ENCODE measurements at places on chromosomes 4 and X.

GRCh38 chr4:176413171-176413570 is 93.4 kb downstream of the SPCS3 start:
- DNase-seq, result no peak

DNA sequence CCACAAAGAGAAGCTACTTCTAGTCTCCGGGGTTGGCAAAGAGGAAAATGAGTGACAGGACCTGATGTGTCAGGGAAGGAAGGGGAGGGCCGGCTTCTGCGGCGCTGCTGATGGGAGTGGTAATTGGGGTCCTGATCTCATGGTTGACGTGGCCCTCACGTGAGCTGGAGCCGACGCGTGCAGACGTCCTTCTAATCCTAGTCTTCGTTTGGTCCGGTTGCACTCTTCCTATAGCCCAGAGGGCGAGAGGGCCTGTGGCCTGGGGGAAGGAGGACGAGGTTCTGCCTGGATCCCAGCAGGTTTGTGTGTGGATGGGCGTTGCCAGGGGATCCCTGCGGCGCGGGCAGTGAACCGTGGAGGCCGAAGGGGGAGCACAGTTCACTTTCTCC is at the start of gene ARMCX1:
TSS of gene ARMCX1 (plus strand) at position 186 of the 389 bp plus-strand sequence. CDS start 2,384 bp downstream, outside the sequence.
- peak; percentile 17 for DNase-seq

GRCh38 chr4:128565565-128566186 is 243.8 kb upstream of the JADE1 start:
- no peak for DNase-seq

- DNase-seq, result no peak
These were observed 59.3 kb downstream of the ELOVL6 start for GRCh38 chr4:110139111-110139510.

DNA sequence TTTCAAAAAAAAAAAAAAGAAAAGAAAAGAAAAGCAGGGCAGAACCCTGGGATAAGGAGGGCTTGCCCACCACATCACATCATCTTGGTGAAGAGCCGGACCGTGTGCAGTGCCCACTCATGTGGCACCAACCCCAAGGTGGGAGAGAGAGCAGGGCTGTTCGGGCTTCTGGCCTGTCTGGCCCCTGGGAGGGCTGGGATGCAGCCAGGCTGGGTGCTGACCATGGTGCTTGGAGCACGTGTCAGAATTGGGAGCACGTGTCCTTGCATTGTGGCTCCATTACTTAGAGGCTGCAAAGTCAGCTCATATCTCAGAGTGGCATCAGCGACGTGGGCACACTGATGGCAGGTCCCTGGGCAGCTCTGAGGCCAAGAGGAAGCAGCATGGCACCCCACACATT is 100.9 kb upstream of the AFAP1 start:
- DNase-seq, result no peak

DNA sequence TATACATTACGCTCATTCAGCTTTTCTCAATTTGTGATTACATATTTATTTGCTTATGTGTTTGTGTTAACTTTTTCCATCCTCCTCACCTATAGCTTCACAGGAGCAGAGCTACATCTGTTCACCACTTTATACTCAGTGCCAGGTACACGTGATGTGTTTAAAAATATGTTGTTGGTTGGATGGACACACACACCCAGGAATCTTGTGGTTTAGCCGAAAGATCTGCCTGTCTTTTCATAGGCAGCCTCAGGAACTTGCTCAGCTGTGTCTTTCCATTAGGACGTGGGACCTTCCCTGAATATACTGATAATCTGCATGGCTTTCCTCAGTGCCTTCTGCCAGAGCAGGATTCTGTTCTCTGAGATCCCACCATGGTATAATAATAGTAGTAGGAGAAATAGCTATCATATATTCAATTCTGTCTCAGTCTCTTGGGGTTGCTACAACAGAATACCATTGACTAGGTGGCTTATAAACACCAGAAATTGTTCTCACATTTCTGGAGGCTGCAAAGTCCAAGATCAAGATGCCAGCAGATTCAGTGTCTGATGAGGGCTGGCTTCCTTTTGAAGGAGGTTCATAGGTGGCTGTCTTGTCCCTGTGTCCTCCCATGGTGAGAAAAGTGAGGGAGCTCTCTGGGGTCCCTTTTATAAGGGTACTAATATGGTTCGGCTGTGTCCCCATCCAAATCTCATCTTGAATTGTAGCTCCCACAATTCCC is 50.0 kb upstream of the SOD3 start:
- no peak for DNase-seq

- DNase-seq, result no peak
These were observed 79.6 kb downstream of the CENPC start for GRCh38 chr4:67465763-67466052.

GRCh38 chr4:85728464-85728863 is 253.5 kb downstream of the ARHGAP24 start:
- DNase-seq, result no peak

GRCh38 chrX:54171527-54172250 is 11.4 kb downstream of the FAM120C start:
- DNase-seq, result no peak

- no peak for DNase-seq
These were observed at the start of gene HTATSF1 for GRCh38 chrX:136497556-136498052. TSS of gene HTATSF1 (plus strand) at chrX:136497592. CDS start at chrX:136497685, 93 bp downstream.

DNA sequence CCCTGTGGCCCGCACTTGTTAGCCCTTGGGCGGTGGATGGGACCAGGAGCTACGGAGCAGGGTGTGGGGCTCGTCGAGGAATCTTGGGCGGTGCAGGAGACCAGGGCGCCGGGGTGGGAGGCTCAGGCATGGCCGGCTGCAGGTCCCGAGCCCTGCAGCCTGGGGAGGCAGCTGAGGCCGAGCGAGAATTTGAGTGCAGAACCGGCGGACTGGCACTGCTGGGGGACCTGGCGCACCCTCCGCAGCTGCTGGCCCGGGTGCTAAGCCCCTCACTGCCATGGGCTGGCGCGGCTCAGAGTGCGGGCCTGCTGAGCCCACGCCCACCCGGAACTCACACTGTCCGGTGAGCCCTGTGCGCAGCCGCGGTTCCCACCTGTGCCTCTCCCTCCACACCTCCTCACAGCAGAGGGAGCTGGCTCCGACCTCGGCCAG is 73.6 kb upstream of the TLL1 start:
- DNase-seq, result no peak

DNA sequence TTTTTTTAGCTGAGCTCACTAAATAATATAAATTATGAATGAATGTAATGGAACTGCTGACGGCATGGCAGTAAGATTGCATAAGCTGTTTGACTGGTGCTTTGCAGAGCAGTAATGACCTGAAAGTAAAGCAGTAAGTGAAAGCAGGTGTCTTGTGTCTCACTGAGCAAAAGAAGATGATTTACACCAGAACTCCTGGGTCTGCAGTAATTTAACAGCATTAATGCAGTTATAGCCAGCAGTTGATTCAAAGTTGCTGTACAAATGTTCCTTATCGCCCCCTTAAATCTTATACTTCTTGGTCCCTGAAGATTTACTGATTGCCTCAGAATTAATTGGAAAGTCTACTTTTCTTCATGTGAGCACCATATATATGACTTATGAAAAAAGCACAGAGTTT is 187.7 kb downstream of the DCTD start:
- DNase-seq, result no peak

GRCh38 chr4:62797221-62797620 is 1597.1 kb downstream of the ADGRL3 start:
- DNase-seq, result no peak

DNA sequence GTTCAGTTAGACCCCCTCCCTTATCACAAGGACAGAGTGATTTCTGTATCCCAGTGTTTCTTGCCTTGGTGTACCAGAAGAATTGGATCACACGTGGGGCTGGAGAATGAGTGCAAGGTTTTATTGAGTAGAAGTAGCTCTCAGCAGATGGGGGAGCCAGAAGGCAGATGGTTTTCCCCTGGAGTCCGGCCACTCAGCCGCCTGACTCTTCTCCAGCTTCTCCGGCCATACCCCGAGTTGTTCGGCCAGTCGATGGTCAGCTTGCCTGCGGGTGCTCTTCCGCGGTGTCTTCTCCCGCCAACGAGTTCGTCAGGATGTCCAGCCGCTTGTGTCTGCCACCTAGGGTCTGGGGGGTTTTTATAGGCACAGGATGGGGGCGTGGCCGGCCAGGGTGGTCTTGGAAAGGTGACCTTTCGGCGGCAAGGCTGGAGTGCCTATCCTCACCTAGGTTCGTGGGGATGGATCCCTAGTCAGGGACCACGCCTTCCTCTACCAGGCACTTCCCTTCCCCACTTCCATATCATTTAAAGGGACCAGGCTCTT is 14.5 kb downstream of the GAB1 start:
- DNase-seq, result no peak

DNA sequence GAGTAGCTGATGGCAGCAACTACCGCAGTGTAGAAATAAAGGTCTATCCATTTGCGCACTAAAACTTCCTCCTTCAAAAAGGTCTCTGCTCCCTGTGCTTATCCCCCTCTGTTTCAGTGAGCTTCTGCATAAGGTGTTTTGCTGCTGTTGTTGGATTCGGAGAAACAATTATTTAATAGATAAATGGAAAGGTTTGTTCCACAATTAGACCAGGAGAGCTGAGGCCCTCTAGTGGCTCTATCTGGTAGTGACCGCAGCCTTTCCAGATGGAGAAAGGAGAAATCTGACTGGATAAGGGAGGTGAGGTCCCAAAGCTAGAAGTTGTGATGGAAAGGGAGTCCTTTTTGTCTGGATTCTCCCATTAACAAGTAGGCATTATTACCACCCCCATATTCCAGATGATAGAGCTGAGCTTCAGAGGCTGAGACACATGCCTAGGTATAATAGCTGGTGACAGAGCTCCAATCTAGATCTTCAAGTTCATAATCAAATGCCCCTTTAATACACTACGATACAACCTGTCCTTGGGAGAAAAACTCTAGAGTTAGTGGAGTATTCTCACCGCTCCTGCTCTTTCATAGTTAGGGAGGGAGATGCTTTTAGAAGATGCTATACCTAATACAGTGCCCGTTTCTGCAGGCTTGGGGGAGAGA is 5.1 kb upstream of the GABRQ start:
- DNase-seq, result peak; percentile 8

DNA sequence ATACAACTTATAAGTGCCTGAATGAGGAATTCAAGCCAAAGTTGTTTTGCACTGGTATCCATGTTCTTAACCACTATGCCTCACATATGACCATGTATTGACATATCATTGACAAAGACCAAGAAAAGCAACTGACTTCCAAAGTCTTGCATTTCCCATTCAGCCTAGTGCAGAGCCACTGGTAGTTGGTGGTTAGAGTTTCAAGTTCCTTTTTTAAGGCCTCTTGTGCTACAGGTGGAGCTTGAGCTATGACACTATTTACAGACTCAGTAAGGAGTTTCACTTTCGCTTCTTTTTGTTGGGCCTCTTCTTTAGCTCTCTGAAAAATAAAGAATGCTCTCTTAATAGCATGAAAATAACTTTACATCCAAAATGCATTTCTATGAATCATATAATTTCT is 763.0 kb downstream of the DMD start:
- DNase-seq, result peak; percentile 23

DNA sequence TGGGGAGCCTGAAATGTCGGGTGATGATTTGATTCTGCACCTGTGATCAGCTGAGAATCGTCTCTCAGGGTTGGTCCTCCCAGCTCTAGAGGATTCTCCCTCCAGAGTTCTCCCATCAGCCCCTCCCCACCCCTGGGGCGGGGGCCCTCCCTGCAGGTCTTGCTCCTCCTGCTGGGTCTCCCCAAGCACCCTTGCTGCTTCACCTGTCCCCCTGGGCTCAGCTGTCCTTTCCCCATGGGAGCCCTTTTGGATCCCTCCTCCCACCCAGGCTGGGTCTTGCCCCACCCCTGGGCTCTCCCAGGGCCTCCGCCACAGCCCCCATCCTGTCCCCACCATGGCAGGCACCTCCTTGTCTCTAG is 22.2 kb downstream of the PSAPL1 start:
- DNase-seq, result no peak

GRCh38 chr4:44996276-44996845 is 270.0 kb upstream of the GNPDA2 start:
- no peak for DNase-seq
